ENCODE measurements at places on chromosomes 12 and 14. TPM values are rescaled to one million over a fixed set of nuclear protein-coding genes. Genes with fewer than 3 reads are reported as not detected.

DNA sequence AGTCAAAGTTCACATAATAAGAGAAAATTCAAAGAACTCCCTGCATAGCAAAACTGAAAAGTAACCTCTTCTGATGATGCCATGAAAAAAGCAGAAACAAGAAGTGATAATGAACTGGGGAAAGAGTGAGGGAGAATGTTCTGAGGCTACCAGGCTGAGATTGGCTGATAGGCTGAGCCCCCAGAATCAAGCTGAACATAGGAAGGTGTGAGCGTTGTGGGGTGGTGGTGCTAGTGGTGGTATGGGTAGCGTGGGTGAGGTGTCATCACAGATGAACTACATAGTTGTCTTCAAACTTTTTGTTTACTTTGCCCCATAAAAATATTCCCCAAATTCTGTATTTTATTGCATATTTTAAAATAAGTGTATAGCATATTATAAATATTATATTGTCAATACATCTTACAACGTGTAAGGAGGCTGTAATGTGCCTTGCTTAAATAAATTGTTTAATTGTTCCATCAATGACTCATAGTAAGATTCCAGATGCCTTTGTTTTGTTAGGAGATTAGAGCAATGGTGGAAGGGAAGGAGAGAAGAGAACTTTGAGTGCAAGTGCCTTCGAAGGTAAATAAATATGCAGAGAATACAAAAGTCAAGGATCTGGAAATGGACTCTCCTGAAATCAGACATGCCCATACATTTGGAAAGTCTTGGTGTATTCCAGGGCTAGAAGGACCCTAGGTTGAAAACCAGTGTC, 15.8 kb upstream of the CFAP54 start:
- no peak for DNase-seq

The COX8C gene
- not detected for total RNA-seq

DNA sequence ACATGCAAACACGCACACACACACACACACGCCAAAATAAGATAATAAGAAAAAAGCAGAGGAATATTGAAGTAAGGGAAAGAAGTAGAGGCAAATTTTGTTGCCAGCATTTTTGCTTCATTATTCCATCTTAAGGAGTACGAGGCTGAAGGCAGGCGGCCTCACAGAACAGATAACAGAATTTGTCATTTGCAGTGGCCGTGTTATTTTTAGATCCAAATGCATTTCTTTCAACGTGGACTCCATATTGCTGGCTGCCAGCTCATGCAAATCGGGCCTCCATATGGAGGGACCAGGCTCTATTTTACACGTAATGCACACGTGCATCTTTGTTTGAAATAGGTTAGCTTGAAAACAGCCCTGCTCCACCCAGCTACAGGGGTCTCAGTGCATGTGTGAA, 172.9 kb downstream of the RBM19 start:
- DNase-seq = no peak

- no peak for DNase-seq
Measured at GRCh38 chr12:32522331-32523221, 123.2 kb downstream of the FGD4 start.

- no peak for DNase-seq
Measured at GRCh38 chr12:90695415-90695814, 259.6 kb downstream of the CCER1 start.

GRCh38 chr14:44955528-44955927, 6.2 kb downstream of the KLHL28 start:
- no peak for DNase-seq
